ENCODE measurements at places on chromosomes 6 and 20.

DNA sequence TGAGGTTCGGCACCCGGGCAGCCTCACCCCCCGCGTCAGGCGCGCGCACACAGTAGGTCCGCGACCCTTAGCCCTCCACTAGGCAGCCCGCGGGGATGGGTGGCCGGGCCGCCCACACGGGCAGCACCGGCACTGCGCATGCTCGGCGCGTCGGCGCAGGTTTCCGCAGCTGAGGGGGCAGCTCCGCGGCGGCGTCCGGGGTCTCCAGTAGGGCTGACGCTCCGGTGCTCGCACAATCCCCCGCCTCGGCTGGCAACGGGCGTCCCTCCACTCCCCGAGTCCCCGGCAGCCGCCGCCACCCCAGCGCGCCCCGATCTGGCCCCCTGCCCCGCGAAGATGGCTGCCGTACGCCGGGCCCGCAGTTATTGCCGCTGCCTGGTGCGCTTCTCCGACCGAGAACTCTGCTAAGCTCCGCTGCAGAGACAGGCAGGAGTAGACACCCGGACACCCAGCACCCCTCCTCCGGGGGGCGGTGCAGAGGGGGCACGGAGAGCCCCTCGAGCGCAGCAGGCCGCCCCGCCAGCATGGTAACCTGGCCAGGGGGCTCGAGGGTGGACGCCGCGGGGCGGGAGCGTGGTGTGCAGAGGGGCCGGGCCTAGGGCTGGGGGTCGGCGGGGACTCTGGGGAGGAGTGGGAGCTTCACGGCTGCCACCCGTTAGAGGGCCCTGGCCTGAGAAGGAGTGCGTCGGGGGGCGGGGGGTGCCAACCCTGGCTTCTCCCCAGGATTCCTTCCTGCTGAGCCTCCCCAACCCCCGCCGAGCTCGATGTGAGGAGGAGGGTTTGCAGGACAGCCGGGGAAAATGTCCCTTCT lies at the start of gene FBXO9:
TSS of gene FBXO9 (plus strand) at position 139 of the 811 bp plus-strand sequence. CDS start at position 525, 386 bp downstream.
- peak; percentile 73 for DNase-seq

GRCh38 chr6:23213193-23213592 lies 643.8 kb downstream of the HDGFL1 start:
- DNase-seq: no peak

DNA sequence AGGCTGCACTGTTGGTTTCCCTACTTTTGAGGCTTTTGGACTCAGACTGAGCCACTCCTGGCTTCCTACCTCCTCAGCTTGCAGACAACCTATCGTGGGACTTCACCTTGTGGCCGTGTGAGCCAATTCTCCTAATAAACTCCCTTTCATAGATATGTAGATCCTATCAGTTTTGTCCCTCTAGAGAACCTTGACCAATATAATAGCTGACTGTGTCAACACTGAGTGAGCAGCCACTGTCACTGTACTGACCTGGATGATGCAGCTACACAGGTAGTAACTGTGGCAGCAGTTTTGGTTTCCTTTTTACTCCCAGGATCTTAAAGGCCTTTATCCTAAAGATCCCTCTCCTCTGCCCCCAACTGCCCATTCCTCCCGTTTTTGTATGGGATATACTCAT lies 70.2 kb downstream of the SLC22A3 start:
- DNase-seq: no peak

DNA sequence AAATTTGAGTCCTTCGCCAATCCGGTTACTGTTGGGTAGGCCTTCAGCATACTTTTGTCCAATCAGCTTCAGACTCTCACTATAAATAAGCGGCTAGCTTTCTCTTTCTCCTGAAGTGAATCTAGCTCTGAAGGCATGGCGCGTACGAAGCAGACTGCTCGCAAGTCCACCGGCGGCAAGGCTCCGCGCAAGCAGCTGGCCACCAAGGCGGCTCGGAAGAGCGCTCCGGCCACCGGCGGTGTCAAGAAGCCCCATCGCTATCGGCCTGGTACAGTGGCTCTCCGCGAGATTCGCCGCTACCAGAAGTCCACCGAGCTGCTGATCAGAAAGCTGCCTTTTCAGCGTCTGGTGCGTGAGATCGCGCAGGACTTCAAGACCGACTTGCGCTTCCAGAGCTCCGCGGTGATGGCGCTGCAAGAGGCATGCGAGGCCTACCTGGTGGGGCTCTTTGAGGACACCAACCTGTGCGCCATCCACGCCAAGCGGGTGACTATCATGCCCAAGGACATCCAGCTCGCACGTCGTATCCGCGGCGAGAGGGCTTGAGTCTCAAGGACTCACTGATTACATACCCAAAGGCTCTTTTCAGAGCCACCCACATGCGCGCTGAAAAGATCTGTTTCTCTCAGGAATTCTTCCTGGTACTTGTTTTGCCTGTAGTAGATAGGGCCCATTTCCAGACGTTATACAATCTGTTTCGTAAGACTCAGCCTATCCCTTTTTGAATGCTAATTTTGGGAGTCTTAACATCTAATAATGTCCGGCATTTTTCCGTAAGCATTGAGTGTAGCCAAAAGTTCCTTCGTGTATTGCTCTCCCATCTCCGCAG lies 102.0 kb downstream of the OR2B2 start:
- DNase-seq: peak; percentile 51

- DNase-seq: no peak
Observed at GRCh38 chr6:166206066-166206465, 38.4 kb upstream of the TBXT start.

DNA sequence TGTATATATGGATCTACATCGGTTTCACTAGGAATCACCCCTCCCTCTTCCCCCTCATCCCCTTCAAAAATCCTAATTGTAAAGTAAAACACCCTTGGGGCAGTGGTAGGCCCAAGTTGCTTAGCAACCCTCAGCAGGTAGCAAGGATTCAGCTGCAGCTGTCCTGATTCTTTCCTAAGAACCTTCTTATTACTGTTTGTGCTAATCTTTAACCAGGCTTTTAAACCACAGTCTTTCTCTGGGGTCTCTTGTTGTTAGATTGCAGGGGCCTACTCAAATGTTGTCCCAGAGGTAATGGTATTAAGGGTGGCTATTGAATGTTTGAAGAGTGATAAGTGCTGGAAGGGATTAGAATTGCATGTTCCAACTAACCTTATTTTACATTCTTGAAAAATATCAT lies 46.4 kb downstream of the PRL start:
- DNase-seq: no peak

GRCh38 chr6:25220857-25221256 lies 58.3 kb upstream of the CARMIL1 start:
- no peak for DNase-seq

- DNase-seq: no peak
Observed at GRCh38 chr6:111027219-111027618, 45.4 kb downstream of the RPF2 start.

DNA sequence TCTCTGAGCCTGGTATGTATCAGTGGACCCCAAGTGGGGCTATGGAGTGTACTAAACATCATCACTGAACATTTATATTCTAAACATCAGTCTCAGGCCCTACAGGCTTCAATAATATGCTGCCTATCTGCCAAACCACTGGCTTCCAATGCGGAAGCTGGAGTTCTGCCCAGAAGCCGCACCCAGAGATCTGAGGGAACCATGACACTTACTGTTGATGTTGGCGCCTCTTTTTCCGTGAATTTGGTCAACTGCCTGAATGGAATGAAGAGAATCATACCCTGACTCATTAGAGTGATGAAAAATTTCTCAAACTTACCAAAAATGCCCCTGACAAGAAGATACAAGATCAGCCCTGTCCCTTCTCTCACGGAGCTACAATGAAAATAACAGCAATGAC lies 66.2 kb downstream of the SLC22A23 start:
- no peak for DNase-seq

DNA sequence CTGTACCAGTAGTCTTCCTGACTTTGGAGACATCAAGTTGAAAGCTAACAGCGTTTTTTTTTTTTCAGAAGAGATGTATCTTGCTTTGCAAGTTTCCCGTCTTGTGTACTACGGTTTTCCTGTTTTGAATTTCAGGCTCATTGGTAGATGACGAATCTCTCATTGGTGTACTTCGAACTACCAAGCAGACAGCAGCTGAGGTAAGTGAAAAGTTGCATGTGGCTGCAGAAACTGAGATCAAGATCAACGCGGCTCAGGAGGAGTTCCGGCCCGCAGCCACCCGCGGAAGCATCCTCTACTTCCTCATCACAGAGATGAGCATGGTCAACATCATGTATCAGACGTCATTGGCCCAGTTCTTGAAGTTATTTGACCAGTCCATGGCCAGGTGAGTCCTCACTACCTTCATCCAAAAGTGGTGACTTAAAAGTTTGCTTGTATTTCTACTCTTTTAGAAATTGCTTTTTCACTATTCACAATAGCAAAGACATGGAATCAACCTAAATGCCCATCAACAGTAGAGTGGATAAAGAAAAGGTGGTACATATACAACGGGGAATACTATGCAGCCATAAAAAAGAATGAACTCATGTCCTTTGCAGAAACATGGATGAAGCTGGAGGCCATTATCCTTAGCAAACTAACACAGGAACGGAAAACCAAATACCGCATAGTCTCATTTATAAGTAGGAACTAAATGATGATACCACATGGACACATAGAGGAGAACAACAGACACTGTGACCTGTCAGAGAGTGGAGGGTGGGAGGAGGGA lies 110.6 kb upstream of the GLP1R start:
- no peak for DNase-seq

- no peak for DNase-seq
Observed at GRCh38 chr6:168979254-168979653, 274.4 kb downstream of the THBS2 start.

DNA sequence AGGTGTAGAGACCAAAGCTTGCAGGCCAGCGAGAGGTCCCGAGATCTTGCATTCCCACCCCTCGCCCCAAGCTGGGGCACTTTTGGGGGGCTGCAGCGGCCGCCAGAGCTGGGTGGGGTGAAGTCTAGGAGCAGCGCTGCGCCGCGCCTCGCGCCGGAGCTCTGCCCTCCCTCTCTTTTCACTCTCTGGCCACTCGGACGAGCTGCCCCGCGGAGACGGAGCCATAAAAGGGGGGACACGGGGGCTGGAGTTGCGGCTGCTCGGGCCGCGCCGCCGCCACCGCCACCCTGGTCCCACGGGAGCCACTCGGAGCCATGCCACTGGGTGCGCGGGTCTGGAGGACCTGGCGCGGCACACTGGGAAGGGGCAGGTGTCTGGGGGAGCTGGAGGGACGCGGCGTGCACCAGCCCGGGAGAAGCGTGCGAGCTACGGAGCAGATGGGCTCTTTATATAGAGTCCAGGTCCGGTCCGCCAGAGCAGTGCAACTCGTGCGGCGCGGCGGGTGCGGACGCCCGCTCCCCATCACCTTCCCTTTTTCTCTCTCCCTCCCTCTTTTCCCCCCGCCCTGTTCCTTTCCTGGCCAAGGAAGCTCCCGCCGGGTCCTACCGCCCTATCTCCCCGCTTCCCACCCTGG lies 687 bp upstream of the HTR1B start:
- DNase-seq: no peak

DNA sequence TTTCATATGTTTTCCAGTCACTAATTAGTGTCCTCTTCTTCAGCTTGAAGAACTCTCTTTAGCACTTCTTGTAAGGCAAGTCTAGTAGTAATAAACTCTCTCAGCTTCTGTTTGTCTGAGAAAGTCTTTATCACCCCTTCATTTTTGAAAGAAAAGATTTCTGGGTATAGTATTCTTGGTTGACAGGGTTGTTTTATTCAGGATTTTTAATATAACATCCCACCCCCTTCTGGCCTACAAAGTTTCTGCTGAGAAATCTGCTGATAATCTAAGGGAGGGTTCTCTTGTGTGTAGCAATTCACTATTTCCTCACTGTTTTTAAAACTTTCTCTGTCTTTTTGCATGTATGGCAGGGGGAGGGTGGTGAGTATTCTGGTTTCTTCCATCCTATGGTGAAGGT lies 9.6 kb upstream of the WFDC11 start:
- no peak for DNase-seq

DNA sequence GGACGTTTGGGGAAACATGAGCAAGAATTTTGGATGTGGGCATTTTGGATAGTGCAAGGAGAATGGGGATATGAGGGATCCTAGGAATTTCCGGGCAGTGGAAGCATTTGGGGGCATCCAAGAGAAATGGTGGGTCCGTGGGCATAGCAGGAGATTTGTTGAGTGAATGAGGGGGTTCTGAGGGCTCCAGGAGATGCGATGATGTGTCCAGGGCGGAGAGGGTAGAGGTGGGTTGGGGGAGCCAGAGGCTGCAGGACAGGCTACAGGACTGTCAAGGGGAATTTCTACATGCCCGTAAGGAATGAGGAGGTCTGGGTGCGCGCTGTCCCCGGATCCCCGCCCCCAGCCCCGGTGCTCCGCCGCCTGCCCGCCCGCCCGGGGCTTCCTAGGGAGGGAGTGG lies 364 bp downstream of the FRS3 start:
- DNase-seq: no peak

- DNase-seq: no peak
Observed at GRCh38 chr6:51644426-51644825, 443.0 kb downstream of the PKHD1 start.

- DNase-seq: no peak
Observed at GRCh38 chr20:56439771-56440291, 27.8 kb downstream of the CASS4 start.

GRCh38 chr6:110652520-110652919 lies 162.7 kb downstream of the CDK19 start:
- no peak for DNase-seq

DNA sequence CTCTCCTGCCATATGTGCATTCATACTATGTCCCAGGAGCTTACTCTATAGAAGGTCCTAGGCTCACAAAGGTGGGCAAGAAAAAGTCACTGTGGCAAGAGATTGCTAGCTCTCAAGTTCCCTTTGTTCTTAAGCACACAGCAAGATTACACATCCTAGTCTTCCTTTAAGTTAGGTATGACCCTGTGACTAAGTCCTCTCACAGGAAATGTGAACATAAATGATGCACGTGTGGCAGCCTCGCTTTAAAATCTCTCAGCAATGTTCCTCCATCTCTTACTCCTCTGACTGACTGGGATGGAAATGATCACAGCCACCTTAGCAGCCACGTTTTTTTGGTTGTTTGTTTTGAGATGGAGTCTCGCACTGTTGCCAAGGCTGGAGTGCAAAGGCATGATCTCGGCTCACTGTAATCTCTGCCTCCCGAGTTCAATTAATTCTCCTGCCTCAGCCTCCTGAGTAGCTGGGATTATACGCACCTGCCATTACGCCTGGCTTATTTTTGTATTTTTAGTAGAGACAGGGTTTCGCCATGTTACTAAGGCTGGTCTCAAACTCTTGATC lies 35.7 kb upstream of the HAO1 start:
- no peak for DNase-seq

DNA sequence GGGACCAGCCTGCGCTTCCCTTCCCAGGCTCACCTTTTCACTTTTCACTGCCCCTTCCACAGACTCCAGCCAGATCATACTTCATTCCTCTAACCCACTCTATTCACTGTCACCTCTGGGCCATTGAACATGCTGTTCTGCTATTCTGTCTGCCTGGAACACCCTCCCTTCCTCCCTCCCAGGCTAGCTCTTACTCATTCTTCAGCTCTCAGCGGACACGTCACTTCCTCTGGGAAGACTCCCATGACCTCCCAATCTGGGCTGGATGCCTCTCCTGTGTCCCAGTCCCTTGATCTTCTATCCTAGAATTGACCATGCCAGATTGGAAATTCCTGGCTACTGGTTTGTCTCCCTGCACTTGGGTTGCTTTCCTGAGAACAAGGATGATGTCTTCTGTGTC lies 5.0 kb downstream of the SLC12A5 start:
- no peak for DNase-seq
